Nephron progenitor cell (in vitro differentiated cells): ENCODE measurements at places on chromosomes 2 and 18.

- DNase-seq: no peak
- no peaks in the 10 kb centered on the region for H3K4me1 ChIP-seq
- no peak within 1 kb of the TSS for H3K27ac ChIP-seq
These were observed at the start of gene ACMSD for GRCh38 chr2:134838143-134838620. Gene ACMSD (plus strand): TSS chr2:134838616. CDS start chr2:134838683, 67 bp downstream.

DNA sequence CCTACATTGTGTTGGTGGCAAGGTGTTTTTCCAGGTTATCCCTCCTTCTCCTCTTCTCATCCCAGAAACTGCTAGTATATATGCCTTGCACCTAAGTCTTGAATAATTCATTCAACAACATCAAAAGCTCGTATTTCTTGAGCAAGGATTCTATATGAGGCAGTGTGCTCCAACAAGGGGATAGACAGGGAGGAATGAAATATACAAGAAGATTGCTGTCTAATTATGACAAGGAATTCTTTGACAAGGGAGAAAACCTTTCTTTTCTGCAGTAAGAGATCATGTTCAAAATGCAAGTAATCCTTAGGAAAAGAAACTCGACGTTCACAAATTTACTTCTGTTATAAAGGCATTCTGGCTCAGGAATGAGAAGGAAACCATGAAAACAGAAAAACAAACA lies 788.6 kb downstream of the TDRD15 start:
- H3K4me3 ChIP-seq: no peak overlapping the region
- H3K27me3 ChIP-seq: peaks cover 4% of the 10 kb centered on the region
- no peaks in the 10 kb centered on the region for H3K4me1 ChIP-seq
- no peak for DNase-seq

DNA sequence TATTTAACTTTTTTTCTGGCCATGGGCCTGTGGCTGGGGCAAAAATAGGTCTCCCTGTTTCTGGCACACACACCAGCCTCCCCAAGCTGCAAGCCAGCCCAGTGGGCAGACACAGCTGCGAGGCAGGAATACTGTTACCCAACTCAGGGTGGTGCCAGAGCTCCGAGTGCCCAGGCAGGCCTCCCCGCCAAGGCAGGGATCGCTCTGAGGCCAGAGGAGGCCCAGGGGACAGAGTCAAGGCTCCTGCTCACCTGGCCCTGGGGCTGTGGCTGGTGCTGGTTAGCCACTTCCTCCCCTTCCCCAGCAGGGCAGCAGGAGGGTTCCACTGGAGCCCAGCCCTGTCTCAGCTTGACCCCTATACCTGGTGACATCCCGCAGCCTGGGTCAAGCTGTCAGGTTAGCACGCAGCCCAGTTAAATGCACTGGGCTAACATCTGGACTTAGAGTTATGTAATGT lies 67.1 kb upstream of the EPAS1 start:
- H3K4me1 ChIP-seq: peaks cover 5% of the 10 kb centered on the region
- no peaks in the 10 kb centered on the region for H3K36me3 ChIP-seq
- no peak overlapping the region for H3K4me3 ChIP-seq
- no peak for DNase-seq
- no peak overlapping the region for H3K27ac ChIP-seq

DNA sequence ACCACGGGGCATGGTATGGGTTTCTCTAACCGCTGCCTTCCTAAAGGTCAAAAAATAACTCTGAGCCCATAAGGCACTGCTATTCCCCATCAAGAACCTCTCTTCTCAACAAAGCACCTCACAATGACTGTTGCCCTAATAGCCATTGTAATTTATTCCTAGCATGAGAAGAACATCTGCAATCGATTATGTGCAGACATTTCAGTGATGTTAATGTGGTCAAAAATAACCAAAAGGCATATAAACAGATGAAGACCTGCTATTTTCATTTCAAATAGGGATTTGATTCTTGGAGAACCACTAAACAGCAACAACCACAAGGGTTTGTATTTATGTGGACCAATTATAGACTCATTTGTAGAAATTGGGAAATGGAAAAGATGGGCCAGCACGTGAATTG lies 356.6 kb downstream of the FBXO15 start:
- H3K4me1 ChIP-seq: peaks cover 10% of the 10 kb centered on the region
- H3K27ac ChIP-seq: no peak overlapping the region
- H3K4me3 ChIP-seq: no peak overlapping the region
- H3K36me3 ChIP-seq: peaks cover 5% of the 10 kb centered on the region
- no peak for DNase-seq

- H3K27me3 ChIP-seq: no peaks in the 10 kb centered on the region
- H3K4me1 ChIP-seq: peaks cover 7% of the 10 kb centered on the region
- H3K4me3 ChIP-seq: no peak overlapping the region
- DNase-seq: no peak
- peaks cover 48% of the 10 kb centered on the region for H3K36me3 ChIP-seq
- H3K27ac ChIP-seq: no peak overlapping the region
These were observed 168.7 kb upstream of the RASGRP3 start for GRCh38 chr2:33307659-33308270.

DNA sequence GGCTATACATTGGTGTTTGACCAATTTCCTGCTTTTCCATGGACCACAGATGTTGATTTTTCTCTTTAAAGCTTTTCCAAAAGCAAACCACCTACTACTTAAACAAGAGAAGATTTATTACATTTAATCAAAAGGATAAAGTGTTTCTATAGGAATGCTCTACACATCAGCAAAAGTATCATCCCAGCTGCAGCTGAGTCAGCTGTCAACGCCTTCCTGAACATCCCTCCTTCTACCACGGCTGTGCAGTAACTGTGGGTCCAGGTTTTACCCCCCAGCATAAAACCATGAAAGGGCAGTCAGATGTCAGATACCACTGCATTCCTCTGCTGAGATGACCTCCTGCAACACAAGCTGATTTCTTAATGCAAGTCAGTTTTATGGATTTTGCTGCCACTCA lies 524.5 kb upstream of the MEX3C start:
- H3K27ac ChIP-seq: no peak overlapping the region
- H3K4me3 ChIP-seq: no peak overlapping the region
- no peaks in the 10 kb centered on the region for H3K36me3 ChIP-seq
- DNase-seq: no peak
- no peaks in the 10 kb centered on the region for H3K27me3 ChIP-seq
- peaks cover 13% of the 10 kb centered on the region for H3K4me1 ChIP-seq

GRCh38 chr18:49052891-49053644 lies 102.3 kb upstream of the SMAD7 start:
- H3K36me3 ChIP-seq: peaks cover 8% of the 10 kb centered on the region
- DNase-seq: no peak
- no peak overlapping the region for H3K4me3 ChIP-seq
- peaks cover 33% of the 10 kb centered on the region for H3K4me1 ChIP-seq
- H3K27ac ChIP-seq: peak overlapping the region; percentile 37
- peaks cover 7% of the 10 kb centered on the region for H3K27me3 ChIP-seq

DNA sequence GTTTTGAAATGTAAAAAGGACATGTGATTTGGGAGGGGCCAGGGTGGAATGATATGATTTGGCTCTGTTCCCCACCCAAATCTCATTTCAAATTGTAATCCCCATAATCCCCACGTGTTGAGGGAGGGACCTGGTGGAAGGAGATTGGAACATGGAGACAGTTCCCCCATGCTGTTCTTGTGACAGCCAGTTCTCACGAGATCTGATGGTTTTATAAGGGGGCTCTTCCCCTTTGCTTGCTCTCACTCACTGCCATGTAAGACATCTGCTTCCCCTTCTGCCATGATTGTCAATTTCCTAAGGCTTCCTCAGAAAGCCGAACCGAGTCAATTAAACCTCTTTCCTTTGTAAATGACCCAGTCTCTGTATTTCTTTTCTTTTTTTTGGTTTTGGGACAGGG lies 39.2 kb downstream of the FECH start:
- H3K27ac ChIP-seq: peak overlapping the region; percentile 35
- peaks cover 13% of the 10 kb centered on the region for H3K4me1 ChIP-seq
- no peak for DNase-seq
- H3K27me3 ChIP-seq: peaks cover 32% of the 10 kb centered on the region
- H3K36me3 ChIP-seq: no peaks in the 10 kb centered on the region

- H3K4me1 ChIP-seq: peaks cover 20% of the 10 kb centered on the region
- peaks cover 23% of the 10 kb centered on the region for H3K27me3 ChIP-seq
- H3K36me3 ChIP-seq: no peaks in the 10 kb centered on the region
- peak overlapping the region; percentile 83 for H3K27ac ChIP-seq
These were observed 17.8 kb upstream of the KCNK3 start for GRCh38 chr2:26674771-26675170.

GRCh38 chr2:120206022-120206581 lies 17.1 kb downstream of the TMEM185B start:
- H3K27ac ChIP-seq: no peak overlapping the region
- no peaks in the 10 kb centered on the region for H3K36me3 ChIP-seq
- peaks cover 15% of the 10 kb centered on the region for H3K27me3 ChIP-seq
- DNase-seq: peak; percentile 62
- no peak overlapping the region for H3K4me3 ChIP-seq
- H3K4me1 ChIP-seq: peaks cover 37% of the 10 kb centered on the region

- H3K27ac ChIP-seq: no peak overlapping the region
- no peak overlapping the region for H3K4me3 ChIP-seq
- H3K36me3 ChIP-seq: no peaks in the 10 kb centered on the region
- H3K27me3 ChIP-seq: peaks cover 8% of the 10 kb centered on the region
These were observed 177.2 kb upstream of the RAB6C start for GRCh38 chr2:129802290-129802689.

- no peaks in the 10 kb centered on the region for H3K27me3 ChIP-seq
- no peaks in the 10 kb centered on the region for H3K36me3 ChIP-seq
- DNase-seq: no peak
- no peak overlapping the region for H3K27ac ChIP-seq
- no peaks in the 10 kb centered on the region for H3K4me1 ChIP-seq
These were observed 221.2 kb upstream of the KCNJ3 start for GRCh38 chr2:154477319-154477718.

DNA sequence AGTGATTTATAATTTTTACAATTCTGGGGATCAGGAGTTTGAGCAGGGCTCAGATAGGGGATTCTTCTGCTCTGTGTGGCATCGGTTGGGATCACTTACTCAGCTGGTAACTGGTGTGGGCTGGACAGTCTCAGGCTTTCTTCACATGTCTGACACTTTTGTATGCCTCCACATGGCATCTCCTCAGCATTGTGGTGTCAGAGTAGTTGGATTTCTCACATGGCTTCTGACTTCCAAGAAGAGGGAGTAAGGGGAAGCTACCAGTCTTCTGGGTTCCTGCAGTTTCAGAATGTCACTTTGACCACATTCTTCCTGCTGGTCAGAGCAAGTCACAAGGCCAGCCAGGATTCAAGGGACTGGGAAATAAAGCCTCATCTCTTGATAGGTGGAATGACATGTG lies 55.6 kb downstream of the NCOA1 start:
- H3K4me3 ChIP-seq: no peak overlapping the region
- H3K4me1 ChIP-seq: no peaks in the 10 kb centered on the region
- DNase-seq: no peak
- H3K36me3 ChIP-seq: peaks cover 76% of the 10 kb centered on the region
- H3K27ac ChIP-seq: no peak overlapping the region

- H3K4me1 ChIP-seq: peaks cover 9% of the 10 kb centered on the region
- no peaks in the 10 kb centered on the region for H3K27me3 ChIP-seq
- no peak for DNase-seq
These were observed 77.8 kb upstream of the STON1 start for GRCh38 chr2:48452108-48452507.

- H3K4me1 ChIP-seq: no peaks in the 10 kb centered on the region
- no peak overlapping the region for H3K27ac ChIP-seq
- no peaks in the 10 kb centered on the region for H3K27me3 ChIP-seq
- DNase-seq: no peak
- peaks cover 4% of the 10 kb centered on the region for H3K36me3 ChIP-seq
- H3K4me3 ChIP-seq: no peak overlapping the region
These were observed 552.0 kb downstream of the IRS1 start for GRCh38 chr2:226247289-226248275.

DNA sequence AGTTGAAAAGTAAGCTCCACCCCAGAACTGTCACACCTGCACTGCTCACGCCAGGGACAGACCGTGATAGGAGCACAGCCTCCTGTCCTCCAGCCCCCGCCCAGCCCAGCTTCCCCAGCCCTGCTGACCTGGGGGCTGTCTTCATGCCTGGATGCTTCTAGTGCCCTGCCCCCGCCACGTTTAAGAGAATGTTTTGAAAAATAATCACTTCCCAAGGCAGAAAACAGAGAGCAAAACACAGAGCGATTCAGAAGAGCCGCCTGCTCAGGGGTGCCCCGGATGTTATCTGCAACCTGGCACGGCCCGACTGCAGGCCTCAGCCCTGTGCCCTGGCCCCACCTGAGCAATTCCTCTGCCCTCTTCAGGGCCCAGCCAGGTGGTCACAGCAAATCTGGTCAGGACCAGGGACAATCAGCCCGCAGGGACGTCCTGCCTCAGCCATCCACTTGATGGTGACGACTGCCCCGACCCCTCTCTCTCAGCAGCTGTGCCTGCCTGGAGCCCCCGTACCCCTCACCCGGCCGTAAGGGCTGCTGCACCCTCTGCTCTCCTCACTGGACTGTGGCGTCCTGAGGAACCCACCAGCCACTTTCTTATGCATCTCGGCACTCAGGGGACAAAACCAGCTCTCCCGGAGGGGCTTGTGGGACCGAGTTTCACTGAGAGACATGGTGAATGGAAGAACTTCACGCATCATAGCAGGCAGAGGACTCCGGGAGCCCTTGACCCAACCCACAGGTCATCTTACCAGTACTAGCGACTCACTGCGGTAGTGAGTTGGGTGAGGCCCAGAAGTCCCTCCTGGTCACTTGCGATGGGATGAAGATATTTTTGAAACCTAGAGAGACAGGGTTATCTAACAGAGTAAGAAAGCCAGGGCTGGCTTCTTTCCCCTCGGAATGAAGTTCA lies 30.2 kb downstream of the ADI1 start:
- peaks cover 4% of the 10 kb centered on the region for H3K27me3 ChIP-seq
- peak overlapping the region; percentile 62 for H3K4me3 ChIP-seq
- peaks cover 59% of the 10 kb centered on the region for H3K4me1 ChIP-seq
- peak overlapping the region; percentile 88 for H3K27ac ChIP-seq
- peaks cover 35% of the 10 kb centered on the region for H3K36me3 ChIP-seq

DNA sequence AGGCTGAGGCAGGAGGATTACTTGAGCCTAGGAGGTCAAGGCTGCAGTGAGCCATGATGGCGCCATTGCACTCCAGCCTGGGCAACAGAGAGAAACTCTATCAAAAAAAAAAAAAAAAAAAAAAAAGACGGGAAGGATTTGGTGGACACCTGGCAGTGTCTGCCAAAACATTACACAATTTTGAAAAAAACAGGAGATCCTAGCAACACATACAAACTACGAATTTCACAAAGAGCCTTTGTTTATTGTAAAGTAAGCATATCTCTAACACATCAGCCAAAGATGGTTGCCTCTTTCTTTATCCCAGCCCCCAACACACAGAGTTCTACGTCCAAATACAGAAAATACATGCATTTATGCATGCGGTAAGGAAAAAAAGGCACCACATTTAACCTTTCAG lies 7.6 kb downstream of the GPR45 start:
- H3K36me3 ChIP-seq: no peaks in the 10 kb centered on the region
- DNase-seq: no peak
- H3K27me3 ChIP-seq: peaks cover 17% of the 10 kb centered on the region
- H3K4me1 ChIP-seq: peaks cover 21% of the 10 kb centered on the region
- H3K4me3 ChIP-seq: no peak overlapping the region
